Activated gamma-delta T cell (primary cell): ENCODE measurements at places on chromosomes 1 and 21.

GRCh38 chr1:78607334-78607927 lies 12.8 kb upstream of the IFI44L start:
- no peak for DNase-seq

DNA sequence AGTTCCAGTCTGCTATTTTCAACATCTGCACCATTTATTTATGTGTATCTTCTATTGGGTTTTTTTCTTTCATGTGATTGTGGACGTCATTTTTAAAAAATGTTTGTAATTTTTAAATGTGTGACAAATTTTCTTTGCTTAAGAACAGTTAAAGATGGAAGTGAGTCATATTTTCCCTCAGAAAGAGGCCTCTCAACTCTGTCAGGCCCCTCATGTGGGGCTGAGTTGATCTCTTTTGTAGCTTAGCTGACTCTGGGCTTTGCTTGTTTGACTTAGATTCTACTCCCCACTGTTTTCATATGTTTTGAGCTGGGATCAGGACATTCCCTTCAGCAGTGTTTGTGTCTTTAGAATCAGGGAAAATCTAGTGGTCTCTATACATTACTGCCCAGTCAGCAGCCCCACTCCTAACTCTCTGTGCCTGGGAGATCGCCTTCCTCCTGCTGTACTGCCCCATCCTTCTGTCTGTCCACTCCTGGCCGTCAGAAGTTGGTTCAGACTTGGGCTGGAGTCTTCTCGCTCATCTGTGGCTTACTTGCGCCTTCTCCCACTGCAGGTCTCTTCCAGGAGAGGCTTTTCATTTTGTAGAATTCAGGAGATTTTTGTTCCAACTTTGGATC lies 137.4 kb downstream of the DYRK1A start:
- no peak for DNase-seq

DNA sequence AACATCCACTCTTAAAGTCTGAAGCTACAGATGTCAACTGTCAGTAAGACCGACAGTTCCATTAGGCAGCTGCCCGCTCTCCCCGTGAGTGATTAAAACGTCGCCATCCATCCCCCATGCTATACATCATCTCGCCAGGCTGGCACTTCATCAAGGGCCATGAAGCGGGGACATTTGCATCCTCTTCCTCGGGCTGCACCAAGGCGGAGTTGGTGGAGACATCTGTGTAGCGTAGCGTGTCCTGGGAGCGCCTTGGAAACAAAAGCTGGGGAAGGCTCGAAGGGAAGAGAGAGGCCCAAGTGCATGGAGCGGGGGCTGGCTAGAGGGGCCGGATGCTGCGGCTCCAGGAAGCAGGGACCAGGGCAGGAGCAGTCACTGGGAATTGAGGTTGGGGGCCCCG lies 250.1 kb downstream of the KAZN start:
- DNase-seq, result no peak

- DNase-seq, result no peak
These were observed 345.5 kb downstream of the DISC1 start for GRCh38 chr1:231972111-231972445.

- no peak for DNase-seq
These were observed 8.0 kb upstream of the RLF start for GRCh38 chr1:40153073-40153770.

- no peak for DNase-seq
These were observed 226.1 kb downstream of the ASTN1 start for GRCh38 chr1:176938375-176938774.

GRCh38 chr1:77541162-77541545 lies 141.3 kb downstream of the ZZZ3 start:
- DNase-seq, result no peak

- DNase-seq, result no peak
These were observed at the start of gene CCDC18 for GRCh38 chr1:93180723-93181613. Gene CCDC18 (plus strand): TSS chr1:93180724. CDS start chr1:93183362, 2,638 bp downstream.

DNA sequence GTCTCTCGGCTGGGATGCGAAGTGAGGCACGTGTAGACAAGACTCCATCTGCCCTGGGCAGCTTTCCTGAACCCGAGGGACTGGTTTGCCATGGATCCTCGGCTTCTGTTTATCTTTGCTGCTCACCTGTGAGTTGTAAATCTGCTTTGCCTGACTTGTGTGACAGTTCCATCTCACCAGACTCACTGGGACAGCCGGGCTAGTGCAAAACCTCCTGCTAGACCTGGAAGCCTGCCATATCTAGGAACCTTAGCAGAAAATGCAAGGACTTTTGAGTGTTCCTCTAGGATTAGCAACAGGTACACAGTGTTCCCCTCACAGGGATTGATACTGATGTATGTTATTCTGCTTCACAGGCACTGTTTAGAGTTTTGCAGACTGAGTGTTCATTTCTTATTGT lies 218.6 kb downstream of the URB2 start:
- no peak for DNase-seq

DNA sequence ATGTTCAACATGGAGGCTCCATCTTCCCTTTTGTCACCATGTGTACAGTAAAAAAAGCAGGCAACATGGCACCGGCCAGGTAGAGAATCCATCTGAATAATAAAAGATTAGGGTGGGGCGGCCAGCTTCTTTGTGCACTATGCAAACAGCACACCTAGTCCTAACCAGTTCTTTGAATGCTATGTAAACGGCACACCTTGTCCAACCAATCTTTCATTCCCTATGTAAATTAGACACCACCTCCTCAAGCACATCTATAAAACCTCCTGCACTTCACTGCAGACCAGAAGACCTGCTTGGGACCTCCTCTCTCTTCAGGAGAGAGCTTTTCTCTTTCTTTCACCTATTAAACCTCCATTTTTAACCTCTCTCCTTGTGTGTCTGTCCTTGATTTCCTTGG lies 28.2 kb downstream of the TFB2M start:
- no peak for DNase-seq

- DNase-seq, result no peak
These were observed 655.4 kb downstream of the LTN1 start for GRCh38 chr21:28337315-28337714.

DNA sequence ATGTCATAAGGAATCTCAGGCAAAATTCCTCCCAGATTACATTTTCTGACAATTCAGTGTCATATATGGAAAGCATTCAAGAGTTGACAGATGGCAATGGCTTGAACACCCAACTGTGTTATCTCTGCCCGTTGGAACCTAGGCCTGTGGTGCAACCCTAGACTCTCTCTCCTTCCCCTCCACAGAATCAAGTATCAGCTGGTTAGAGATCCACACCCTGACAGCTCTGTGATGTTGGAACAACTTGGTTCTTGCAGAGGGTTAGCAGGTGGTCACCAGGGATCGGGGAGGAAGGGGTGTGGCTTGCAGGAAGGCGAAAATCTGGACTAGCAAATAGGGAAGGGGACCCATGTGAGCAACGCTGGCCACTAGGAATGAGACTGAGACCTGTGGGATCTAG lies 26.3 kb downstream of the PCSK9 start:
- no peak for DNase-seq

DNA sequence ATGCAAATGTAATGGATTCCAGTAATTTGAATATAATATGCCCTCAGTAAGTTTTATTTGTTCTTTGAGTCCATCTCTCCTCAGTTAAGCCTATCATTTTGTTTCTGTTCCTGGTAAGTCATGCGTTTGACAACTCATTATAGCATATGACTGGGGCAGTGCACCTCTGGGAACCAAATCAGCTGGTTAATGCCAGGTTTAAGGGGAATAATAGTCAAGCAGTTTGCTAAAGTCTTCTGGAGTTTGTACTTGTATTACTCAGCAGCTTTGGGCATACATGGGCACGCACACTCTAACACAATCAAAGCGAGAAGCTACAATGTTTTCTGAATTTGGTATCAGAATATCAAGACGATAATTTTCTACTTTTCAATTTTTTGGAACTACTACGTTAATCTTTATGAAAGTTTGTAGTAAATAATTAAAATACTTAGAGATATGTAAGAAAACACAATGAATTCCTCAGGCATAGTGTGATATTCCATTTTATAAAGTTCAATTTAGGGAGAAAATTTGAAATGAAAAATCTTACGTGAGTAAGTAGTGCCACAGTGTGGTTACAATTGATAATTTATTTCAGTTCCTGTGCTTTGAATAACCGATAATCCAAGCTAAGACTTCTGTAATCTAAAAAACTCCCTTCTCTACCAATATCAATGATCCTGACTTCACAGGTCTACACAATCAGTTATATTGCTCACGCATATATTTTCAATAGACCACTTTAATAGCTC lies 43.8 kb upstream of the KCTD3 start:
- DNase-seq, result no peak

- DNase-seq, result no peak
These were observed 25.7 kb downstream of the TRIM67 start for GRCh38 chr1:231187571-231187970.

GRCh38 chr1:59947047-59947938 lies 20.7 kb upstream of the CYP2J2 start:
- no peak for DNase-seq

GRCh38 chr1:239008568-239008967 lies 377.8 kb upstream of the CHRM3 start:
- DNase-seq, result no peak

GRCh38 chr1:173341971-173342370 lies 134.8 kb upstream of the TNFSF4 start:
- no peak for DNase-seq

GRCh38 chr1:189899686-189900425 lies 577.8 kb downstream of the BRINP3 start:
- no peak for DNase-seq

DNA sequence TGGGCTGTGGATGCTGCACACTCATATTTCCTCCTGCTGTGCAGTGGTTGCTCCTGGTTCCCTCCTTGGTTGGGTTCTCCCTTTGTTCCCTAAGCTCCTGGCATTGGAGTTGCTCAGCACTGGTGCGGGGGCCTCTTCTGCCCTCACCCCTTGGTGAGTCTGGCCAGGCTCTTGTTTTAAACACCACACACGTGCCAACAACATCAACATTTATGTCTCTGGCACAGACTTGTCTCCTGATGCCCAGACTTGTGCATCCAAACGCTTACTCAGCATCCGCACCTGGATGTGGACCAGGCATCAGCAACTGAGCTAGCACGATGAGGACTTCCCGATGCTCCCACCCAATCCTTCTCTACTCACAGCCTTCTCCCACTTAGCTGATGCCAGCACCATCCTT lies 627.6 kb downstream of the NPHP4 start:
- DNase-seq, result no peak

GRCh38 chr1:164785841-164786534 lies 227.0 kb downstream of the PBX1 start:
- DNase-seq, result no peak
